ENCODE measurements at places on chromosomes 12 and 14. TPM values are rescaled to one million over a fixed set of nuclear protein-coding genes. Genes with fewer than 3 reads are reported as not detected.

The NUDT4 gene
- total RNA-seq, result 185 TPM

The LRP6 gene
- 116 TPM for total RNA-seq

The SMOC1 gene
- 0.25 TPM for total RNA-seq

The NR2C1 gene
- 25.4 TPM for total RNA-seq

The LALBA gene
- not detected for total RNA-seq

The AMHR2 gene
- not detected for total RNA-seq

The DPF3 gene
- 16.3 TPM for total RNA-seq
